Activated T-helper 1 cell treated with anti-CD3 and anti-CD28 coated beads, Interleukin-2, amount 50 U/mL, for 16 hours (primary cell): ENCODE measurements at places on chromosomes 4 and X.

GRCh38 chrX:37896511-37896890, 49.1 kb upstream of the DYNLT3 start:
- no peak for DNase-seq

DNA sequence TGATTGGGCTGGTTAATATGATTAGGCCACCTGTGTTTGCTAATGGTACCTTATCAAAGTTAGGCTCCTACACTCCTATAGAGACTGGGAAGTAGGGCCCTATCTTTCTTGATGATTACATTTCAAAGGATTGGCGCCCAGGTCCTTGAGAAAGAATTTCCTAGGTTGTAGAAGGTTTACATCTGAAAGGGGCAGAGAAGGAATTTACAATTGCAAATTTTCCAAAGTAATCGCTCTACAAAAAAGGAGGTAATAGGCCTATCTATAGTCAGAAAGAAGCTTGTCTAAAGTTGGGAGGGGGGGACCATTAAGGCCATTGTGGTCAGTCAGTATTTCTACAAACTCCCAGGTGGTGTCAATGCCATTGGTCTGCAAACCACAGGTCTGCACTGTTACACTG, 638.4 kb downstream of the IL1RAPL1 start:
- DNase-seq = no peak

DNA sequence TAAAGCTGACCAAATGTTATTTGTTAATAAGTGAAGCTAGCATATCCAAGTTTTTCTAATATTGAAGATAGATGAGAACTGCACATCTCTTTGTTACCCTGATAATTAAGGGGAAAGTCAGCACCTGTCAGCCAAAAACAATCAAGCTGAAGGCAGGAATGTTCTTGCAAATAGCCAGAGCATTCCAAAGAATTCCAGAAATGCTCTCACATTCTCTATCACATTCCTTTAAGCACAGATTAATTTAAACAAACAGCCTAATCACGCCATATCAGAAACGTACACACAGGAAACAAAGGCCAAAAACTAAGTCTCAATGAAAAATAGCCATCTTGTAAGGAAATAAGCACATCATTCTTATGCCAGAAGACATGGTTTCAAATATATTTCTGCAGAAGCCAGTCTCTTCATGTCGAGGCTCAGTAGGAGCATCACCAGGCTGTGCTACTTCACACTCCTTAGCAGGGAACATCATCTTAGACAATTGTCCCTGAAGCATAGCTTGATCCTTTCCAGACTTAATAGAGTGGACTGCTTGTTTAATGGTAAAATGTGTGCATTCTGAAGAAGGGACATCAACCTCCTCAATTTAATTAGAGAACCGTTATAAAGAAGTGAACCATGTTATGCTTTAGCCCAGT, 252.9 kb upstream of the TTC29 start:
- no peak for DNase-seq

DNA sequence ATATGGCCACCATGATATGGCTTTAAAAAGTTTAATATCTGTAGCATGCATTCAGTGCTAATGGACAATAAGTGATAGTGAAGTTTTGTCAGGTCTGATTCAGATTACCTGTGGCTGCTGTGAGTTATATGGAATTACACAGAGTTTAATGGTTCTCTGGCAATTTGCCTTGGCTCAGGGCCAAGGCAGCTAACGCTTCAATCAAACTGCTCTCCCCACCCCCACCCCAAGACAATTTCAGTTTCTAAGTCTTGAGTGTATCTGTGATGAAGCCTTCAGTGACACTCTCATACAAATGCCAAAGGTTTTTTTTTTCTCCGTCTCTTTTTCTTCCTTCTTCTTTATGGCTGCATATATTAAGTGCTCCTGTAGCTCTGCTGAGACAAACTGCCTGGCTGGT, 106.6 kb downstream of the SHROOM4 start:
- no peak for DNase-seq

DNA sequence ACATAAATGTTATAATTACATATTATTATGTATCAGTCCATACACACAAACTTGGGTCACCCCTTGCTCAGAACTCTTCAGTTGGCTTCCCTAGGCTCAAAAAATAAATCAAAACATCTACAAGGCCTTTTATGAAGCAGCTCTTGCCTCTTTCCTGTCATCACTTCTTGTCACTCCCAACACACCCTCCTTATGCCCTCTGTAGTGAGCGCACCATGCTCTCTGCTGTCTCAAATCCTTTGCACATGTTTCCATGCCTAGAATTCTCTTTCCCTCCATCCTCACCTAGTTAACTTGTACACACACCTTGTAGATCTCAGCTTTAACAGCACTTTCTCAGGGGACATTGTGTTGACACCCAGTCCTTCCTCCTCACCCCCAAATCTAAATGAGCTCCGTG, 53.0 kb downstream of the ATP8A1 start:
- DNase-seq = no peak

DNA sequence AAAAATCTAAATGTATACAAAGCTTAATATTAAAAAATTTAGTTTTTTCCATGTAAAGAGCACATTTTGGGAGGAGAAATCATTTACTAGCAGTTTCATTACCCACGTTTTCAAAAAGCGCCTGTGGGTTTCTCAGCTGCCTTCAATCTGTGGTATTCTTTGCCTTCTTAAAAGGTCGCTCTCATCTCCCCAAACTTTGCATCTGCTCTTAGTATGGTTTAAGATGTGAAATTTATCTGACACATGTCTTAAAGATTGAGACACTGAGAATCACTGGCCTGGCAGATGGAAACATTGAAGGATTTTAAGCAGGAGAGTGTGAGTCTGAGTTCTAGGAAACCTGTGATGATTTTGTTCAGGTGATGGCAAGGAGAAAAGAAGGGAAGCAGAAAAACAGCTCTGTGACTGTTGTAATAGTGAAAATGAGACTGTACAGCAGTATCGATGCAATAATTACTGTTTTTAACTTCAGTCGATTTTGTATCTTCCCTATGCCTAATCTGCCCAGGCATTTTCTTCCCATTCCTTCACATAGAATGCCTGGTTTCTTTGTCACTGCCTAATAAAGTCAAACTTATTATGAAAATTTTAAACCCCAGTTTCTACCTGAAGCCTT, 75.9 kb downstream of the PAQR3 start:
- DNase-seq = no peak

- no peak for DNase-seq
These were observed 25.4 kb downstream of the MBNL3 start for GRCh38 chrX:132463411-132463810.

DNA sequence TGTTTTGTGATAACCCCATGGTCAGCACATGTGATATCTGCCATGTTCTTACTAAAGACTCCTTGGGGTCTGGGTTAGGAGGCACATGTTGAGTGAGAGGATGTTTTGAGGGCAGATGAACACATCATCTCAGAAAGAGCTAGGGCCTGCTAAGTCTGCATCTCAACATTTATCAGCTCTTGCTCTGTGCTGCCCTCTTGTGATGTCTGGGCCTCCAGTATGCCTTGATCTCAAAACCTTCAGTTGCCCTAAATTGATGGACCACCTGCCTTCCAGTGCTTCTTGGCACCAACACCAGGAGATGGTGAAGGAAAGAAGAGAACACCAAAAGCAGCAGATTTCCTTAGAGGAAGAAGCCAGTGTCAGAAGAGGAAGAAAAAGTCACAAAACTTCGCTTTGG, 22.5 kb downstream of the MID1 start:
- DNase-seq = no peak

DNA sequence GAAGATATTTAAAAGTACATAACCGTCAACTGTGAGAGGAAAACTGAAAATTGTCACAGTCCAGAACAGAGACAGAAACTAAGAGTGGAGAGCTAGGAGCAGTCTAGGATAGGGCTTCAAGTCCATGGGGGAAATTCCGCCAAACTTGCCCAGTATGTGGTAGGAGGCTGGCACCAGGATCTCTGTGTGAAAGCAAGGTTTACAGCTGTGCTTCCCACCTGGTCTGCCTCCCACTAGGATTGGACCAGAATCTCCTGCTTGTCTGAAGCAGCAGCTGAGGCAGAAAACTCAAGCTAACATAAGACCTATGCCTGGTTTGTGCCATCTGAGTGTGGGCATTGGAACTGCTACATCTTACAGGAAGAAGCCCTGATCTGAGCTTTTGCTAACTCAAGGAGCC, 18.6 kb upstream of the FHL1 start:
- DNase-seq = no peak

DNA sequence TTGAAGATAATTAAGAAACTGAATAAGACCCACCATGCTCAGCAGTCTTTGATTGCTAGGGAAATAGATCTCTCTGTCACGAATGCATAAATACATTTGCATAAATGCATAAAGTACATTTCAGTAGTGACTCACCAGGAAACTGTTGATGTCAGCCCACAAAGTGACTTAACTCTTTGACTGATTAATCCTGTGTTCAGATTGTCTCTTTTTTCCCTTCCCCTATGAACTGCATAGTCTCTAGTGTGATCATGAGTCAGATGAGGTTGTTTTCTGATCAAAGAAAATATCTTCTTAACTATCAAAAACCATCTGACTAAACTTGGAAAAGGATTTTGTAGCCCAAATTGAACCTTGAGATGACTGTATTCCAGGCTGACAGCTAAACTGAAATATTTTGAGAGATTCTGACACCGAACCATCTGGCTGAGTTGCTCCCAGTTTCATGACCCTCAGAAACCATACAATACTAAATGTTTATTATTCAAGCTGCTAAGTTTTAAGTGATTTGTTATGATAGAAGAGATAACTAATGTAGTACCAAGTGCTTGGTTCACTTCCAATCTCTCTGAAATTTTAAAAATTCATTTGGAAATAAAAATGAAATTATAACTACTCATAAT, 1381.5 kb upstream of the AGA start:
- DNase-seq = no peak

DNA sequence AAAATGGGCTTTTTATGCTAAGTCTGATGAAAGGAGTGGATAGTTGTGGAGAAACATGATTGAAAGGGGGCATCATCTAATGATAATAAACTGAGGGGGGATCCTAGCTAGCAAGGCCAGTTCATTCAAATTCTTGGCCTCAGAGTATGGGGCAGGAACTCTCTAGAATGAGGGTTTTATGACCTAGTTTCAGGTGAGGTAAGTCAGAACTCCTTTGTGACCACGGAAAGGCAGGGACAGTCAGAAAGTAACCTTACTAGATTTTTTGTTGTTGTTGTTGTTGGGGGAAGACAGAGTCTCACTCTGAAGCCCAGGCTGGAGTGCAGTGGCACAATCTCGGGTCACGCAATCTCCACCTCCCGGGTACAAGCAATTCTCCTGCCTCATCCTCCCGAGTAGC, 1.5 kb upstream of the PAQR3 start:
- no peak for DNase-seq

DNA sequence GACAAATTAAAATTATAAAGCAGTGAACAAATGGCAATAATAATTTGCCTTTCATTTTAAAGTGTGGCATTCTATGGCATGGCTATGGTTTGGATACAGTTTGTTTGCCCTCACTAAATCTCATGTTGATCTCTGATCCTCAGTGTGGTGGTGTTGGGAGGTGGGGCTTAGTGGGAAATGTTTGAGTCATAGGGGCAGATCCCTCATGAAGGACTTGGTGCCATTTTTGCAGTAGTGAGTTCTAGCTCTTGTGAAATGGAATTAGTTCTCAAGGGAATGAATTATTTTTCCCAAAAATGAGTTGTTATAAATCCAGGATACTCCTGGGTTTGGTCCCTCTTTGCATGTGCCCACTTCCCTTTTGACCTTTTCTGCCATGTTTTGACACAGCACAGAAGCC, 181.4 kb downstream of the AMELX start:
- no peak for DNase-seq

DNA sequence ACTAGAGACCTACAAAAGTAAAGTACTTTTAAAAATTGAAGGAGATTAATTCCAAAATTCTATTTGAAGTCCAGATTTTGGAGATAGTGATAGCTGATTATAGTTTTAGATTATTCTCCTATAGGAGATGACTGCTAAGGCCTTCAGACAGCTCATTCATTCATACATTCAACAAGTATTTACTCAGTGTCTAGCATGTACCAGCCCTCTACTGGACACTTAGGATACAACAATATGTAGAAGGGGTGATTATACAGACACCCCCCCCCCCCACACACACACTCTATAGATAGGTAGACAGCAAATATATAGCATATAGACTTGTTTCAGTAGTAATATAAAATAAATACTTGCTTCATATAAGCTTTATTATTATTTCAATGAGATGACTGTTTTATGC, 60.4 kb upstream of the TAF9B start:
- no peak for DNase-seq

DNA sequence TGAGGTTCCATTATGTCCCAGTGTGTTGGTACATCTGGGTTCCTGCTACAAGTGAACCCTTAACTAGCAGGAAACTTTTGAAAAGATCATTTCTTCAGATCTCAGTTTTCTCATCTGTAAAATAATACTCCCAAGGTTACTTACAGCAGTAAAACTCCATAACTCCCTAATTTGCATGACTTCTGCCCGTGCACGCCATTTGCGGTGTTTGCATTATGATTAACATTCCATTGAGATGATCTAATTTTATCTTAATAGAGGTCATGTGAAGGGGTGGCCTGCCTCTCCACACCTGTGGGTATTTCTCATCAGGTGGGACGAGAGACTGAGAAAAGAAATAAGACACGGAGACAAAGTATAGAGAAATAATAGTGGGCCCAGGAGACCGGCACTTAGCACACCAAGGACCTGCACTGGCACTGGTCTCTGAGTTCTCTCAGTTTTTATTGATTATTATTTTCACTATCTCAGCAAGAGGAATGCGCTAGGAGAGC, 219.8 kb downstream of the TLL1 start:
- no peak for DNase-seq

DNA sequence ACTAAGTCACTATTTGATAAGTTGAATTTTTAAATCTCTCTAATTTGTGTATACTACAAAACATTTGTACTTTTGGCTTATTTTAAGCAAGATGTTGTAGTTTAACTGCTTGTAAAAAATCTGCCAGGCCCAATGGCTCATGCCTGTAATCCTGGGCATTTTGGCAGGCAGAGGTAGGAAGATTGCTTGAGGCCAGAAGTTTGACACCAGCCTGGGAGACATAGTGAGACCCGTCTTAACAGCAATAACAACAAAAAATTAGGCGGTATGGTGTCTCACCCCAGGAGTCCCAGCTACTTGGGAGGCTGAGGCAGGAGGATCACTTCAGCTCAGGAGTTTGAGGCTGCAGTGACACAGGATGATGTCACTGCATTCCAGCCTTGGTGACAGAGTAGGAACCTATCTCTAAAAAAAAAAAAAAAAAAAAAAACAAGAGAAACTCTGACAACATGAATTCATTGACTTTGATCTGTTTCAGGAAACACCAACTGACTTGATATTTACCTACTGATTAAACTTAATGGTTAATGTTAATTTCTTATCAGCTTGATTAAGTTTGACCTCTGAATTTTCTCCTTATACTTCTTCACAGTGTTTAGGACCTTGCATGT, 8.9 kb downstream of the FHIP1A start:
- DNase-seq = no peak

DNA sequence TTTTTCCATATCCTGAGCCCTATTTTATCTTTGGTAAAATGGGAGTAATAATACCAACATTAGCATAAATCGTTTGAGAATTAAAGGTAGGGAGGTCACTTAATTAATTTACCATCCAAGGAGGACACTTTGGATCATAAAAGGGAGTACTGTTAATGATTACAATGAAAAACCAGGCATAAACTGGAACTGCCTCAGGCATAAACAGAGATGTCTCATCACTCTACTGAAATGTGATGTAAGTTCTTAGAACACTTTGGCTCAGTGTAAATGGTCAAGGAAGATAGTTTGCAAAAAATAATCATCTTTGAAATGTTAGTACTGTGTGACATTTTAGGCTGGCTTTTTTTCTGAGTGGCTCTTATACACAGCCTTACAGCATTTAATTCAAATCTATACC, 268.7 kb downstream of the SLC39A8 start:
- no peak for DNase-seq

GRCh38 chrX:153865685-153866084, 20.3 kb downstream of the L1CAM start:
- no peak for DNase-seq
